ENCODE measurements at places on chromosomes 2 and 18.

DNA sequence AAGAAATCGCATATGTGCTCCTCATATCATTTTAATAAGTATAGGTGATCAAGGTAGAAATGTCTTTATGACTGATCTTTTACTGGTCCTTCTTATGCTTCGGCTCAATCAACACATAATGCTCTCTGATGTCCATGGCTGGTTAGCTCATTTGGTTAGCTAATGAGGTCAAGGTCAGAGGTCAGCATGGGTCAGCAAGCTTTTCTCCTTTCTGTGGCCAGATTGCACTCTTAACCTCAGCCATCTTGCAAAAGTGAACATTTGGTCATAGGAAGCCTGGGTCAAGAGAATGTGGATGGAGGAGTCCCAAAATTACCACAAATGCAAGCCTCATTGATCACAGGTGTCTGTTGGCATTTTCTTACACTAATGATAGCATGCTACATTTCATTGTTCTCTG is 35.4 kb upstream of the DARS1 start:
- H3K27me3 ChIP-seq = 0 out of 2 replicates have a peak, but pooled peaks cover 1% of the 10 kb centered on the region
- DNase-seq = no peak
- H3K27ac ChIP-seq = no peak overlapping the region
- no peak overlapping the region for H3K4me3 ChIP-seq

- H3K4me3 ChIP-seq = no peak overlapping the region
- H3K27me3 ChIP-seq = 0 out of 2 replicates have a peak, but pooled peaks cover 3% of the 10 kb centered on the region
- H3K27ac ChIP-seq = no peak overlapping the region
- no peaks in the 10 kb centered on the region for H3K4me1 ChIP-seq
- DNase-seq = no peak
- H3K36me3 ChIP-seq = no peaks in the 10 kb centered on the region
These were observed 1.8 kb upstream of the GALNT5 start for GRCh38 chr2:157255746-157256145.

DNA sequence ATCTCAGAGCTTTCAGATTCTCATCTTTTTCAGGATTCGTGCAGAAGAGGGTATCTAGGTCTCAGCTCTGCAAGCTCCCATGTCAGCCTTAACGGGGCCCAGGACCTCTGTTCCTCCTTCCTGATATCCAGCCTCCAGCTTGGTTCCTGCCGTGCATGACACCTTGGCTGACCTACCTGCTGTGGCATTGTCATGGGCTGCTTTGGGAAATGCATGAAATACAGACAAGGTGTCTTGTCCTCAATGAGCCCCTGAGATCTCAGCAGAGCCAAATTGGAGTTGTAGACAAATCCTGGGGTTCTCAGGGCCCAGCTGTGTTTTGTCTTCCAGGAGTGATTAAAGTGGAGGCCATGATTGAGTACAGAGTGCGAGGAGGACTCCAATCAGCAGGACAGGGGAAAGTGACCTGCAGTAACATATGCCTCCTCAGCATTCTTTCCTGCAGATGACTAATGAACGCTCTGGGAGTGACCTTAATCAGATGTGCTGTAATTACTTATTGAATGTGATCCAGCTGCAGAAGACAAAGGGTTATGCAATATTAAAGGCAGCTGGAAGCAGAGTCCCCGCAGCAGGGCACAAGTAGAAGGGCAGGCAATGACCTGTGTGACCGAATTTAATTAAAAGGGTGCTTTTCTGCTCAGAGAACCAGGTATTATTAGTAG is 141.1 kb downstream of the CCBE1 start:
- no peaks in the 10 kb centered on the region for H3K27me3 ChIP-seq
- DNase-seq = no peak
- no peak overlapping the region for H3K4me3 ChIP-seq
- no peaks in the 10 kb centered on the region for H3K36me3 ChIP-seq
- no peaks in the 10 kb centered on the region for H3K4me1 ChIP-seq
- H3K27ac ChIP-seq = no peak overlapping the region

GRCh38 chr2:110116033-110116710 is 550 bp upstream of the MALL start:
- H3K27me3 ChIP-seq = no peaks in the 10 kb centered on the region
- H3K4me3 ChIP-seq = no peak overlapping the region
- H3K27ac ChIP-seq = no peak overlapping the region
- no peaks in the 10 kb centered on the region for H3K4me1 ChIP-seq
- no peaks in the 10 kb centered on the region for H3K36me3 ChIP-seq

Data from Karpas-422 (cell line).